ENCODE measurements at places on chromosomes 12 and 14. TPM values are rescaled to one million over a fixed set of nuclear protein-coding genes. Genes with fewer than 3 reads are reported as not detected.
A peak's percentile ranks its signal among the peaks of the same experiment; 100 is the strongest.

The TPPP2 gene
- not detected for total RNA-seq

DNA sequence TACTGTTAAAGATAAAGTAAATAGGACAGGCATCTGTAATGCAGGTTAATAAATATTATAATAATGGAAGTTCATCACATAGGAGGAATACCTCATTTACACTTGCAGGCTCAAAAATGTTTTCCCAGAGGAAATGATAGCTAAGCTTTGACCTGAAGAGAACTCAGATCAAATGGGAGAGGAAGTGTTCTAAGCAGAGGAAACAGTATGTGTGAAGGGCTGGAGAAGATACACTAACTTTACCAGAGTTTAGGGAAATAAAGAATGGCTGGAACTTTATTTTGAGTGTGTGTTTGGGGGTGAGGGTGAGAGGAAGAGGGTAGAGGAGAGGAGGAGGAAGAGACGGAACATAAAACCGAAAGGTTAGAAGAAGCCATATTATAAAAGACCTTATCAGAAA, 34.0 kb upstream of the AP4S1 start:
- no peaks in the 10 kb centered on the region for H3K4me1 ChIP-seq
- H3K4me3 ChIP-seq, result no peak overlapping the region
- H3K27me3 ChIP-seq, result no peaks in the 10 kb centered on the region
- no peak for DNase-seq

The TAS2R30 gene
- 0.93 TPM for total RNA-seq

- H3K36me3 ChIP-seq, result no peaks in the 10 kb centered on the region
- DNase-seq, result no peak
- peaks cover 6% of the 10 kb centered on the region for H3K27me3 ChIP-seq
- H3K4me1 ChIP-seq, result no peaks in the 10 kb centered on the region
Observed at GRCh38 chr12:52355176-52355575, 12.1 kb downstream of the KRT85 start.

The TGFB3 gene
- total RNA-seq, result 2.3 TPM

DNA sequence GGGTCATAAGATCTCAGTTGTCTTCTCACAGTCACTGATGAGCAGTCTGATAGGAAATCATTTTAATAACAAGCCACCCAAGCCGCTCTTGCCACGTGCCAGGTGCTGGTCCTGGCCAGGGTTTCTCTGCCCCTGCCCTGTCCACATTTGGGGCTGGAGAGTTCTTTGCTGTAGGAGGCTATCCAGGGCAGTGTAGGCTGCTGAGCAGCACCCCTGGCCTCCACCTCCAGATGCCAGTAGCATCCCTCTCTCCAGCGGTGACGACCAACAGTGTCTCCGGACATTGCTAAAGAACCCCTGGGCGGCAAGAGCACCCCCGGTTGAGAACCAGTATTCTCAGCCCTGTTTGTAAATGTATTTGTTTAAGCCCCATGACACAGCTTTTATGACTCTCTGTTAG, 243.7 kb downstream of the GLT1D1 start:
- peaks cover 31% of the 10 kb centered on the region for H3K27me3 ChIP-seq
- no peak overlapping the region for H3K27ac ChIP-seq
- H3K4me1 ChIP-seq, result no peaks in the 10 kb centered on the region
- H3K4me3 ChIP-seq, result no peak overlapping the region

The OTUB2 gene
- 0.31 TPM for total RNA-seq

- no peaks in the 10 kb centered on the region for H3K36me3 ChIP-seq
- no peaks in the 10 kb centered on the region for H3K27me3 ChIP-seq
- peak overlapping the region; percentile 94 for H3K27ac ChIP-seq
- H3K4me3 ChIP-seq, result peak overlapping the region; percentile 59
- peak; percentile 71 for DNase-seq
Observed at GRCh38 chr12:31728289-31728916, 418 bp downstream of the AMN1 start.

DNA sequence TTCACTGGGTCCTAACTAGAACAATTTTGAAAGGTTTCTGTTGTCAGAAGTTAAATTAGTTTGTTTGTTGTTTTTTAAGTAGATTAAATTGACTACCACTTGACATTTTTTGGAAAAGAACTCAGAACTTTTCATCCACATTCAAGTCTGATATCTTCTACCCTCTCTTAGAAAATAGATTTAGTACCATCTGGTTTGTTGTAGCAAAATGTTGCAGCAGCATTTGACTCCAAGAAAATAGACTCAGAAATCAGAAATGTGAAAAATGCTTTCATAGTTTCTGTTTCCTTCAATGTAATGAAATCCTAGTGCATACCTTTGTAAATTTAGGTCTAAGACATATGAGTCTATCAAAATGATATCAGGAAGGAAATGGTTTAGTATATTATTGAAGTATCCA, 256.3 kb upstream of the CLEC14A start:
- H3K36me3 ChIP-seq, result no peaks in the 10 kb centered on the region
- no peaks in the 10 kb centered on the region for H3K27me3 ChIP-seq
- no peak overlapping the region for H3K4me3 ChIP-seq
- H3K27ac ChIP-seq, result no peak overlapping the region
- no peaks in the 10 kb centered on the region for H3K4me1 ChIP-seq

GRCh38 chr12:34397591-34398365, 375.5 kb downstream of the ALG10 start:
- DNase-seq, result no peak
- H3K27ac ChIP-seq, result no peak overlapping the region
- no peaks in the 10 kb centered on the region for H3K4me1 ChIP-seq
- H3K27me3 ChIP-seq, result peaks cover 62% of the 10 kb centered on the region

GRCh38 chr12:89289720-89290119, 62.6 kb downstream of the DUSP6 start:
- H3K4me1 ChIP-seq, result no peaks in the 10 kb centered on the region
- no peak overlapping the region for H3K27ac ChIP-seq
- no peaks in the 10 kb centered on the region for H3K36me3 ChIP-seq
- no peak overlapping the region for H3K4me3 ChIP-seq

GRCh38 chr12:109915171-109916040, 15.3 kb downstream of the TCHP start:
- H3K27ac ChIP-seq, result no peak overlapping the region
- no peak overlapping the region for H3K4me3 ChIP-seq
- no peak for DNase-seq
- no peaks in the 10 kb centered on the region for H3K4me1 ChIP-seq
- H3K36me3 ChIP-seq, result peaks cover 81% of the 10 kb centered on the region

DNA sequence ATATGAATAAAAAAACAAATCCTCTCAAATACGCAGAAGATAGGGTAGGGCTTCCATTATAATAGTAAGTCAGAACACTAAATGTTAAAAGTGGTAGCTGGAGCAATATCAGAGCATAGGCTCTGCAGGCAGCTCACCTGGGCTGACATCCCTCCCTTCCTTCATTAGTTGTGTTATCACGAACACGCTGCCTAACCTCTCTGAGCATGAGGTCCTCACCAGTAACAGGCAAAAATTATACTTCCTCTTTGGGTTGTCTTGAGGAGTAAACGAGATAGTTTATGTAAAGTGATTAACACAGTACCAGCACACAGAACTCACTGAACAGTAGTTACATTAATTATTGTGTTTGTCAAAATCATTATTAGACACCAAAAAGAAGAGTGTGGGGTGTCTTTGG, 154.3 kb downstream of the STXBP6 start:
- no peaks in the 10 kb centered on the region for H3K27me3 ChIP-seq
- no peak overlapping the region for H3K4me3 ChIP-seq
- DNase-seq, result no peak
- H3K27ac ChIP-seq, result no peak overlapping the region
- H3K4me1 ChIP-seq, result no peaks in the 10 kb centered on the region
- no peaks in the 10 kb centered on the region for H3K36me3 ChIP-seq

The TAC3 gene
- 1.7 TPM for total RNA-seq

DNA sequence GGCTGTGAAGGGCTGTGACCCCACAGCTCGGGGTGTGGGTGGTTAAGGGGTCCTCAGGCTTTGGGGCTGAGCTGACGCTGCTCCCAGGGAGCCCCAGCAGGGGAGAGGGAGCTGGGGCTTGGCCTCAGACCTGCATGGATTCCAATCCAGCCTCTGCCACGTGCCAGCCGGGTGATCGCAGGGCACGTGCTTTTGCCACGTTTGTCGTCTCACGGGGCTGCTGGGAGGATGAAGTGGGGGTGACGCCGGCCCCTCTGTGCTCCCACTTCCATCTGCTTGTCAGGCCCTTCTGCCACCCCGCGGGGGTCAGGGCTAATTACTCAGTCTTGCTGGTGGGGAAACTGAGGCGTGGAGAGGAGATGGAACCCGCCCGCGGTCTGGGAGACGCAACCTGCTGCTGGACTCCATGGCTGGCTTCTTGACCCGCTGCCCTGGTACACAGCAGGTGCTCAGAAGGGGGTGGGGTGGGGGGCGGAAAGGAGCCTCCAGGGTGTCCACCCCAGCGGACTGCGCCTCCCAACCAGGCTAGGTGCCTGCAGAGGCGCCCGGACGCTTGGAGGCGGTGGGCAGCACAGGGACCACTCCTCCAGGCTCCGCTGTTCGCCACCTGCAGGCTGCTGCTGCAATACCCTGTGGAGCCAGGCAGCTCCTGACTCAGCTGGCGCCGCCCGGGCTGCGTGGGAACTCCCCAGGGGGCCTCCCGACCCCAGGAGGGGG, 36.4 kb upstream of the PRIMA1 start:
- no peaks in the 10 kb centered on the region for H3K27me3 ChIP-seq
- H3K4me1 ChIP-seq, result no peaks in the 10 kb centered on the region
- H3K27ac ChIP-seq, result no peak overlapping the region
- H3K4me3 ChIP-seq, result no peak overlapping the region
- H3K36me3 ChIP-seq, result no peaks in the 10 kb centered on the region

The B3GNT4 gene
- total RNA-seq, result 1.6 TPM

The KRT71 gene
- not detected for total RNA-seq

All from K562 (cell line).